Bone marrow (tissue), 2 donors: ENCODE measurements at places on chromosomes 6 and 20.

GRCh38 chr6:22807818-22808217 is 238.5 kb downstream of the HDGFL1 start:
- no peak for DNase-seq

DNA sequence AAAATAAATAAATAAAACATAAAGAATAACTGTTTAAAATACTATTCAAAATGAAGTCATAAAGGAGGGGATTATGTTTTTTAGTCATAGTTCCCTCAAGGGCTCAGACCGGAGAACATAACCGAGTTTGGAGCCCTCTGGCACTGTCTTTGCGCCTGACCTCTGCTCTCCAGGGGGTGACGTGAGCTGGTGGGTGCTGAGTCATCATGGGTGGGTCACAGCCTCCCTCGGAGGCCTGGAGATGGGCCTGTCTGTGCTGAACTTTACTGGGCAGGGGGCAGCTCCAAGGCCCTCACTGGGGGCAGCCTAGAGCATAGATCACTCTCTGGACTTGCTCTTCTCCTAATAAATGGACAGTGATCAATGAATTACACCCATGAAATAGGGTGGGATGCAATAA is 3.1 kb upstream of the MAVS start:
- DNase-seq: no peak

GRCh38 chr6:53055873-53056272 is 9.3 kb upstream of the FBXO9 start:
- DNase-seq: no peak

GRCh38 chr20:23501926-23502325 is 11.0 kb downstream of the CST8 start:
- DNase-seq: no peak

- DNase-seq: no peak
Measured at GRCh38 chr6:150069706-150070105, 785 bp upstream of the ULBP3 start.

DNA sequence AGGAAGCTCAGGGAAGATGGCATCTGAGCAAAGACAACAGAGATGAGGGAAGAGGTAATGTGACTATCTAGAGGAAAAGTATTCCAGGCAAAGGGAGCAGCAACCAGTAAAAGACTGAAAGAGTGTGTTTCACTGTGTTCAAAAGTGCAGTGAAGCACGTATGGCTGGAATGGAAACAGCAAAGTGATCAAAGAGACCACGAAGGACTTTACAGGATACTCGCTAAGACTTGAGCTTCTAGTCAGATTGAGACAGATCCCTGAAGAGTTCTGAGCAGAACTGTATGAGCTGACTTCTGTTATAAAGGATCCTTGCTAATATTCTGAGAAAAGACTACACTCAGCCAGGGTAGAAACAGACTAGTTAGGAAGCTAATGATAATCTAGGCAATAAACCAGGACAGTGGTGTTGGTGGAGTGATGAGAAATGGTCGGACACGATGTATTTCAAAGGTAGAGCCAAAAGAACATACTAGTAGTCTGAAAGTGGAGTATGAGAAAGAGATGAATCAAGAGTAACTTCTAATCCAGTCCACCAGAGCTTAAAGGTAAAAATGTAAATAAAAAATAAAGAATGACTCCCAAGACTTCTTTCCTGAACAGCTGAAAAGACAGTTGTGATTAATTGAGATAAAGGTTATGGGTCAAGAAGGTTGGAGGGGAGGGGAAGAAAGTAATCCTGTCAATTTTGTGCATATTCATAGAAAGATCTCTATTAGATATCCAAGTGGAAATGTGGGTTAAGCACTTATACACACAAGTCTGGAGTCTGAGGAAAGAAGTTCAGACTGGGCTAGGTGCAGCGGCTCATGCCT is 14.2 kb downstream of the SEC63 start:
- no peak for DNase-seq
